ENCODE measurements at places on chromosomes 2 and 18. TPM values are rescaled to one million over a fixed set of nuclear protein-coding genes. Genes with fewer than 3 reads are reported as not detected.

The PDCL3 gene
- total RNA-seq = 10.0 TPM

The MAP3K19 gene
- 0.40 TPM for total RNA-seq

The TNS1 gene
- 439 TPM for total RNA-seq

The C2orf15 gene
- total RNA-seq = 1.6 TPM

The RNF103 gene
- total RNA-seq = 55.5 TPM

The SFTPB gene
- not detected for total RNA-seq

- no peak overlapping the region for H3K4me3 ChIP-seq
- H3K27me3 ChIP-seq = no peaks in the 10 kb centered on the region
- no peak for DNase-seq
- H3K27ac ChIP-seq = no peak overlapping the region
Observed at GRCh38 chr18:45166341-45166835, 448.9 kb upstream of the SLC14A2 start.

DNA sequence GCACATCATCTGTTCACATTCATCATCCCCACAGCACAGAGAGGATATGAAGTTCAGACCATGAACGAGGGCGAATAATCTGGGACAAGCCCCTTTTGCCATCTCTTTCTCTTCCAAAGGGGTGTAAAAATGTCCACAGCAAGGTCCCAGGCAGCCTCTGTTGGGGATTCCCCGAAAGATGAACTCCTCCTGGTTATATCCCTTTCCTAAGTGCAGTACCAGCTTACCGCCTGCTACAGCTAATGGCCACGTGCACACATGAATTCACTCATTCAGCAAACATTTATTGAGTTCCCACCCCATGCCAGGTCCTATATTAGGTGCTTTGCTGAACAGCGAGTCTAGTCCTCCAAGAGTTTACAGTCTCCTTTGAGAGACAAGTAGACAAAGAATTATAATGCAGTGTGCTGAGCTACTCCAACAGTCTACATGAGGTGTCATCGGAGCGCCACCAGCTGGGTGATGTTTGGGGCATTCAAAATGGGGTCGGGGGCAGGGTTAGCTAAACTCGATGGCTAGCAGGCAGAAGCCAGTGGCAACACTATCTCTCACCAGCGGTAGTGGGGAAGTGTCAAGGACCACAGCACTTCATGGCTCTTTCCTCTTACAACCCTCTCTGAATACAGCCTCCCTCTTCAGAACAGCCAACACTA lies 228.9 kb downstream of the TMEM163 start:
- no peaks in the 10 kb centered on the region for H3K27me3 ChIP-seq
- no peaks in the 10 kb centered on the region for H3K36me3 ChIP-seq
- DNase-seq = no peak
- no peak overlapping the region for H3K4me3 ChIP-seq
- no peaks in the 10 kb centered on the region for H3K4me1 ChIP-seq

GRCh38 chr18:67301592-67301991 lies 214.9 kb downstream of the DSEL start:
- DNase-seq = no peak
- no peak overlapping the region for H3K27ac ChIP-seq
- no peak overlapping the region for H3K4me3 ChIP-seq
- no peaks in the 10 kb centered on the region for H3K27me3 ChIP-seq
- H3K36me3 ChIP-seq = no peaks in the 10 kb centered on the region

DNA sequence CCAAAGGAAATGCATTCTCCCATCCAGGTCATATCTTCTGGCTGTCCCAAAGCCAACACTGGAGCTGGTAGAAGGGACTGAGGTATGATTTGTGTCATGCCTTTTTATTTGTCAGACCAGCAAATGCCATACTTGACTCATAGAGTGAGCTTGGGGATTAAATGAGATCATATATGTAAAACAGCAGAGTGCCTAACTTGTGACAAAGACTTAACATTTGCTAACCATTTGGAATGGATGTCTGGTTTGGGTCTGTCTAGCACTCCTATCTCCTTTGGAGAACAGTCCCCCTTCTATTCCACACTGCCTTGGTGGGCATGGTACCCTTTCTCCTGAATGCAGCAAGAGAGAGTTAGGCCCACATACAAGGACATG lies 128.5 kb upstream of the LGALSL start:
- no peak overlapping the region for H3K4me3 ChIP-seq
- H3K36me3 ChIP-seq = no peaks in the 10 kb centered on the region
- DNase-seq = no peak

GRCh38 chr2:198283146-198283545 lies 478.8 kb downstream of the PLCL1 start:
- no peak for DNase-seq
- H3K27me3 ChIP-seq = no peaks in the 10 kb centered on the region
- H3K36me3 ChIP-seq = no peaks in the 10 kb centered on the region
- no peak overlapping the region for H3K4me3 ChIP-seq

- H3K4me1 ChIP-seq = no peaks in the 10 kb centered on the region
- H3K27me3 ChIP-seq = no peaks in the 10 kb centered on the region
- DNase-seq = no peak
- no peak overlapping the region for H3K27ac ChIP-seq
Observed at GRCh38 chr2:5834501-5834900, 142.3 kb downstream of the SOX11 start.

DNA sequence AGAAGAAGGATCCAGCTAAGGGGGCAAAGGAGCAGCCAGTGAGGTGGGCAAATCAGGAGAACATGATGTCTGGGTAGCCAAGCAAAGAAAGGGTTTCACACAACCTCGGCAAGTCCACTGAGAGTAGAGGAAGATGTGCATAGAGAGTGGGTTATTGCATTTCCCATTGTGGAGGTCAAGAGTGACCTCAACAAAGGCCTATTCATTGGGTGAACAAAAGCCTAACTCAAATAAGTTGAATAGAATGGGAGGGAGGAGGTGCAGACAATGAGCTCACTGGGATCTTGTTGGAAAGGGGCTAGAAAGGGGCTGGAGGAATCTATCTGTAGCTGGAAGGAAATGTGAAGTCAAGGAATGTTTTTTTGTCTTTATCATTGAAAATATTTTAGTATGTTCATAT lies 14.0 kb upstream of the PDCL3 start:
- no peaks in the 10 kb centered on the region for H3K4me1 ChIP-seq
- no peaks in the 10 kb centered on the region for H3K36me3 ChIP-seq
- H3K4me3 ChIP-seq = no peak overlapping the region
- H3K27ac ChIP-seq = no peak overlapping the region
- no peaks in the 10 kb centered on the region for H3K27me3 ChIP-seq

DNA sequence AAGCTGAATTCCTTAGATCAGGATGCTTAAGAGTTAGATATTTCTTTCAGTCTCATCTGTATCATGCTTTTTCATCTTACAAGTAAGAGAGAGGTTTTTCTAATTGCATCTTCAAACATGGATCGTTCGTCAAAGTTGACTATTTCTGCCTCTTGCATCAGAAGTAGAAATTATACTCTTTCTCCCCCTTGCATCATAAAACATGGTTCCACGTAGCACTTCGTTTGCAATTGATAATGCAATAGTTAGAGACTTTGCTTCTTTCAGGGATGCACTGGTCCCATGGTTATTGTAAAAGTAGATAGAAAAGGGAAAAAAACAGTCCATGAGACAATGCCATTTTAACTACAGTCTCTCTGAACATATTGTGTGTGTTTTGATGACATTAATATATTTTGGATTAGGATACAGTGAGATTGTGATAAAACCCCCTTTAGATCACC lies 75.1 kb upstream of the PARD3B start:
- H3K36me3 ChIP-seq = no peaks in the 10 kb centered on the region
- no peaks in the 10 kb centered on the region for H3K4me1 ChIP-seq
- no peak overlapping the region for H3K27ac ChIP-seq

DNA sequence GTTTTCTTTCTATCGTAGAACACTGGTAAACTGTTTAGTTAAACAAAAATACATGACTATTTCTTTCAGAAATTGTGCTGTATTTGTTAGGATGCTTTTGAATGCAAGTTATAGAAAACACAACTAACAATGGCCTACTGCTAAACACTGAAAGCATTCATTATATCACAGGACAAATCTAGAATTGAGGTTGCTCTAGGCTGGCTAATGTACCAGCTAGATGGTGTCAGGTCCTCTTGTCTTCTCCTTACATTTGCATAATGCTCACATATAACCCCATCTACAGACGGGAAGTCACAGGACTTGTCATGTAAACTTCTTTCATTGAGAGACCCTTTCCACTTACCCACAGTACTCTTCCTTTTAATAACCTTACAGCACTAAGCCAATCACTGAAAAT lies 586.8 kb downstream of the DSC3 start:
- DNase-seq = no peak
- no peaks in the 10 kb centered on the region for H3K36me3 ChIP-seq
- H3K27ac ChIP-seq = no peak overlapping the region
- no peaks in the 10 kb centered on the region for H3K27me3 ChIP-seq
- H3K4me1 ChIP-seq = no peaks in the 10 kb centered on the region
- no peak overlapping the region for H3K4me3 ChIP-seq

DNA sequence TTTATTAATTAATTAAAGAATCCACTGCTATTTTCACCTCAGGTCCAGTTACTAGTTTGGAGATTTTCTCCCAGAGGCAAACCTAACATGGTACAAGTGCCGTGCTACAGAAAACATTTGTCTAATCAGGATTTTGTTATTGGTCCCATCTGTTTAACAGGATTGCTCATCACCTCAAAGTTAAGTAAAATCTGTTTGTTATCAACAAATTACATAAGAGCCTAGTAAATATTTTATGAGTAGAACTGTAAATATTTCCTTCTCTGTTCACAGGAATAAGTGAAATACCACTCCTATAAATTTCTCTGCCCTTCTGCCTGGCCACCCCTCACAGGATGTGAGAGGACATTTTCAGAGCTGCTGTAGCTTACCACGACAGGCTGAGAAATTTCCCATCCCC lies 200.2 kb downstream of the RAD51AP2 start:
- H3K27ac ChIP-seq = no peak overlapping the region
- DNase-seq = no peak
- no peak overlapping the region for H3K4me3 ChIP-seq

GRCh38 chr2:43228756-43229659 lies 2.6 kb upstream of the ZFP36L2 start:
- DNase-seq = no peak
- H3K27me3 ChIP-seq = no peaks in the 10 kb centered on the region
- H3K4me3 ChIP-seq = no peak overlapping the region
- peaks cover 7% of the 10 kb centered on the region for H3K4me1 ChIP-seq
- peak overlapping the region; percentile 98 for H3K27ac ChIP-seq
- H3K36me3 ChIP-seq = no peaks in the 10 kb centered on the region

DNA sequence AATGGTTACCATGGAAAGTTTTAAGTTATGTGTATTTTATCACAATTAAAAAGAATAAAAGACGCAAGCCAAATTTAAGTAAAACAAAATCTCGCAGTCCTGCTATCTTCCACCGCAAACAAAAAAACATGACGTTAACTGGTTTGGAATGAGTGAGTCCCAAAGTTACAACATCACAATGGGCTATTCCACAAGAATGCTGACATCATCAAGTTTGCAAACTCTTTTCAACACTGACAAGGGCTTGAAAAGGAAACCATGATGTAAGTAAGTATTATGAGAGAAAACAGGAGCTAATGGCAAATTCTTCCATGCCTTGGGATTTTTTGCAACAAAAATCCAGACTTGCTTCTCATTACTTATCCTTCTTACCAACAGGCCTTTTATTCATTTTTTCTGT lies 31.1 kb downstream of the SIGLEC15 start:
- H3K27me3 ChIP-seq = no peaks in the 10 kb centered on the region
- H3K36me3 ChIP-seq = no peaks in the 10 kb centered on the region
- no peaks in the 10 kb centered on the region for H3K4me1 ChIP-seq
- H3K27ac ChIP-seq = no peak overlapping the region

DNA sequence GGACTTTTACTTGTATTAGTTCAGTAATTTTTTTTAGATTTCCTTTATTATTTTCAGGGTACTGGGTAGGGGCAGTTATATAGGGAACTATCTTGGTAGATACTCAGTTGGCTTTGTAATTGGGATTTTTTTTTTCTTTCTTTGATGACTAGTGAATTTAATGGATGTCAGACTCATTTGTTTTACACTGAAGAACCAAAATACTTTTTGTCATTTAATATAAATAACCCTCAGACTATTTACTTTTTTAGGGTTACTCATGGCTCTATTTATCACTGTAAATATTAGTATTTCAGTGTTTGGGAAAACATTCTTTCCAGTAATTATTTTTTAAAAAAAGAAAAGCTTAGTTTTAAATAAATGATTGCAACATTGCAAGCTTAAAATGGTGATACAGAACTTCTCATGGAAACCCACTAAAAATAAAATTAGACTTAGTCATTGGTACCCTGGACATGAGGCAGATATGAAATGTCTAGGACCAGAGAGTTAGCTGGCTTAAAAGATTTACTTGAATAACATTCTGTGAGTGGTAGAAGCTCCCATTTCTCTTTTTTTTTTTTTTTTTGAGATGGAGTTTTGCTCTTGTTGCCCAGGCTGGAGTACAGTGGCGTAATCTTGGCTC lies 74.4 kb upstream of the CYP20A1 start:
- DNase-seq = no peak
- H3K27me3 ChIP-seq = no peaks in the 10 kb centered on the region
- H3K4me1 ChIP-seq = no peaks in the 10 kb centered on the region
- no peaks in the 10 kb centered on the region for H3K36me3 ChIP-seq
- H3K27ac ChIP-seq = no peak overlapping the region
- H3K4me3 ChIP-seq = no peak overlapping the region

DNA sequence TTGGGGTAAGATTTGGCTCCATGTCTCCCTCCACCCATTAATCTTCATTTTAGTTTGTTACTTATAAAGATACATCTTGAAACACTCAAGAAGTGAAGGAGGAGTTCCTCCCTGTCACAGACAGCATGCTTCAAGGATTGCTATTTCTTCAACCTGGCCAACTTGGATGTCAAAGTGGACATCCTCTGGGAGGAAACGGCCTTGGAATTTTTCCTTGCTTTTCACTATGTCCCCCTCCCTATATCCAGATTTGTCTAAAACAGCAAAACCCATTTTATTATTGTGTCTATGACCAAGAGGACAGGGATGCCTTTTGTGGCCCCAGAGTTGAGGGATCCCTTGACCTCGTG lies 242.9 kb downstream of the LPIN1 start:
- no peak overlapping the region for H3K4me3 ChIP-seq
- no peaks in the 10 kb centered on the region for H3K27me3 ChIP-seq
- no peaks in the 10 kb centered on the region for H3K36me3 ChIP-seq

Data from uterus (tissue), 4 donors.